ENCODE measurements at places on chromosomes 4 and X.

DNA sequence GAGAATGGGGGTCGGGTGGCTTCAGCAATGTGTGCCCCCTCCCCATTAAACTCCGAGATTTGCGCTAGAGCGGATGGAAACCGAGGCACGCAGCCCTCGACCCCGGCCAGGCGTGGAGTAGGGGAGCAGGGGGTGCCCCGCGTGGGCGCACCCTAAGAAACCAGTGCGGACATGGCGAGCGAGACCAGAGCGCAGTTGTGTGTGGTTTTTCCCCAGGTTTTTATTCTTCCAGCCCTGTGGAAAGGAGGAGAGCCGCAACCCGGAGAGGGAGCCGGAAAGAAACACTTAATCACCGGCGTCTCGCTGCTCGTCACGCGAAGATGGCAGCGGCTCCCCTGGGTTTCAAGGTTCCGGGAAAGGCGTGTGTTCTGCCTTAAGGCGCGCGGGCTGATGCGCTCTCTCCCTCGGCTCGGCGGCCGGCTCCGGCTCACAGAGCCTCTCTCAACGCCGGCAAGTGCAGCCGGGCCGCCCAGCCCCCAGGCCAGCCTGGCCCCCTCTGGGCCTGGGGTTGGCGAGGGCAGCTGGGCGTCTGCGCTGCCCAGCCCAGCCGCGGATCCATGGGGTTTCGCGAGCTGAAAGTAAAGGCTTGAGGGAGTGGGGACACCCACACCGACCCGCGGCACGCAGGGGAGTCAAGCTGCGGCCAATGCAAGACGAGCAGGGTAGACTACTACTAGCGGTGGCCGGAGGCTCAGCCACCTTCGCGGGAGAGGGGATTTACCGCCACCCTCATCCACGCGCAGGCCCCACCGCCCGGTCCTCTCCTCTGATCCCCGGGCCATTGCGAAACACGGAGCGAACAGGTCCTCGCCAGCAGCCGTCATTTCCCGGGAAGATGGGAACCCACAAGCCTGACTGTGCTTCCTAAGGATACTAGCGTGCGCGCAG, 74.0 kb upstream of the BCOR start:
- DNase-seq: no peak

DNA sequence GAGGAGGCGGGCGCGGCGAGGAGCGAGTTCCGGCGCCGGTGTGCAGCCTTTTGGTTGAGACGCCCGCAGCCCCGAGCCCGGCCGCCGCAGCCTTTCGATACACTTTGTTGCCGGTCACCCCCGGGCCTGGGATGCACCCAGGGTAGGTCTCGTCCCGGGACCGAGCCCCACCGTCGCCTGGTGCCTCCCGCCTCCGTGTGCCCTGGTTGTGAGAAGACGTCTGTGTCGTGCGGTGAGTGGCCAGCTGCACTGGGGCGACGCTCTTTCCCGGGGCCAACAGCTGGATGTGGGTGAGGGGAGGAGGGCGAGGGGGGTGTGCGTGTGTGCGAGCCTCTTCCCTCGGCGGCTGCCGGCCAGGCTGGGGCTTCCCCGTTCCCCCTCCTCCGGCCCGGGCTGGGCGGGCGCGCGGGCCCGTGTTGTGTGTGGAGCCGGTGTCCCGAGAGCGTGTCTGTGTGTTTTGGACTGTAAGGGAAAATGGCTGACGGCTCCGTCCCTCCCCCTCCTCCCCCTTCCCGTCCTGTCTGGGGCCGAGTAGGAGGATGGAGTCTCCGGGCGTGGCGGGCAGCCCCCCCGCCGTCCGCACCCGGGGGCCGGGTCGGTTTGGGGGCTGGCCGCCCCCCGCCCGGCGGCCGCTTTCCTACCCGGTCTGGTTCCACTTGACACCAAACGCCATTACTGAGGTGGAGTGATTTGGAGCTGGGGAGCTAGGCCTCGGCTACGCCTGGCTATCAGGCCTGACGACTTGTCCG, 807 bp downstream of the USP9X start:
- no peak for DNase-seq

GRCh38 chr4:142194905-142195304, 558.5 kb downstream of the IL15 start:
- DNase-seq: no peak

DNA sequence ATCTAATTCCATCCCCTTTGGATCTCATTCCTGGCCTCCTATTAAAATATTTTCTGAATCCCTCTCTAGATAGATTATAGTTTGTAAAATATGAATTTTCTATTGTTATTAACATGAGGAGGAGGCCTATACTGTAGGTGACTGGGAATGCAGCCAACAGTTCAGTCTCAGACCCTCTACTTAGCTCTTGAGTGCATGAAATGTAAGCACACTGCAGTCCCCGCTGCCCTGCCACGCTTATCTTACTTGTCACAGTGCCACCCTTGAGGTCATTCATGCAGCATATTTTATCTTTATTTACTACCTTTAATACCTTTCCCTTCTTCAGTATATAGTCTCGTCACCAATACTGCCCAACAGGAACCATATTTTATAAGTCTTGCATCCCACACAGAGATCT, 151.0 kb downstream of the CAMK2D start:
- no peak for DNase-seq

DNA sequence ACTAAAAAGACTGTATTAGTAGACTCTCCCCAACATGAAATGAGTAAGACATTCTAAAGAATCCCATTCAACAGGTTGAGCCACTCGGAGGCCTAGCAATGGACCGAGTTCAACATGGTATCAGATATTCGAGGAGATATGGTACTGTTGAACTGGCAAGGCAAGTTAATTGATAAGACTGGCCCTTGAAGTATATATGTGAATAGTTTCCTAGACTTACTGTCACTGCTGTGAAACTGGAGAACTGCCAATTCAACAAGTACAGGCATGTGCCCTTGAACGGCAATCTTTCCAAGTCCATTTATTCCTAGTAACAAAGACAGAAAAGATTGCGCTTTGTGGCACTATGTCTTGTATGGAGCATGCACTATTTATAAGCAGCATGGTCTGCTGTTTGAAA, 24.4 kb downstream of the FAT1 start:
- DNase-seq: no peak

- no peak for DNase-seq
Observed at GRCh38 chr4:21366840-21367239, 581.7 kb downstream of the KCNIP4 start.

GRCh38 chr4:183154701-183155391, 55.8 kb downstream of the WWC2 start:
- no peak for DNase-seq

GRCh38 chr4:153383131-153383530, 38.6 kb downstream of the MND1 start:
- DNase-seq: no peak

- no peak for DNase-seq
Observed at GRCh38 chrX:50697691-50698090, 116.3 kb downstream of the SHROOM4 start.

DNA sequence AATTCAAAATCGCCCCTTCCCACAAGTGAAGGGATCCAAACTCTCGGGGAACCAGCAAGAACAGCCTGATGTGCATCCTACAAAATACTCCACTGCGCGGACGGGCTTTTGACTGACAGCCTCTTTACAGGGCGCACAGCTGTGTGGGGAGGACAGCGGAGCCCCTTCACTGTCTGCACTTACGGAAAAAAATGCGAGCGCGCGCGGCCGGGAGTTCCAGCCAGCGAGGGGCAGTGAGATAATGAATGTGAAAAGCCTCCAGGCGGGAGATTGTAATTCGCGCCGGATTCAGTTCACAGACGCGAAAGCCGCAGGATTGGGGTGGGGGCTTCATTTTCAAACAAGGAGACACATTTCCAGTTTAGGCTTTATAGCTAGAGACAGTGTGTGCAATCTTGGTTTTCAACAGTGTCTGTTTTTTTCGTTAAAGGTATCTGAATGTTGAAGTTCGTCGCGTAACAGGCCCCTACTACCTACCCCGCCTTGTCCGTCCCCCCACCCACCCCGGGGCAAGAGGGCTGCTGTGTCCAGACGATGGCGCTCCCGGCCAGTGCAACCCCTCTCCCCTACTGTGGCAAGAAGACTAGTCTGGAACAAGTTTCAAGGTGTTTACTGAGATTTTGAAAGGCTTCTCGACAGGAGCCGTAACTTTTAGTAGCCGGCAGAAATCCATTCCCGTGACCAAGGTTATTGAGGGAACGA, 1.7 kb upstream of the GPR50 start:
- no peak for DNase-seq

Data from SHP77 (cell line).